NCI-H2081 treated with DMSO at 0.1 percent for 48 hours (cell line): ENCODE measurements at places on chromosomes 2 and 18.

- DNase-seq, result no peak
These were observed 250.7 kb downstream of the SATB2 start for GRCh38 chr2:199207011-199207410.

- DNase-seq, result no peak
These were observed 121.3 kb downstream of the FOXI3 start for GRCh38 chr2:88331239-88331638.

DNA sequence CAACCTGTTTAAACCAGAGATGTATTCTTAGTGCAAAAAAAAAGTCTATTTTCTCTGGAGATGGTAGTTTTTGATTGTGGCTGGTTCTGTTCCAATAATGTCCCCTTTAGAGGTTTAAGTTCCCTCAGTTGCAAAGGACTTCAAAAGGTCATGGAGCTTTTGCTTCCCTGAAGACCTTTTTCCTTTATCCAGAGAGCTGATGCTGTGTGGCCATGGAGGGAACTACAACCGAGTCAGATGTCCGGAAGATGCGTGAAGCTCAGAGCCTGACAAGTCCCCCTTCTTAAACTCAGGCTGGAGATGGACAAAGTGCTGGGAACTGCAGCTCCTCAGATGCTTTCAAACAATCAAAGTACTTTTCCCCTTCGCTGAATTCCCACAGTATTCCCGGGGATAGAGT, 176.1 kb downstream of the TMEM18 start:
- DNase-seq, result no peak

- DNase-seq, result no peak
These were observed 193.6 kb downstream of the MTCL1 start for GRCh38 chr18:8899000-8899399.

GRCh38 chr2:171541202-171541887, 19.1 kb downstream of the CYBRD1 start:
- DNase-seq, result peak; percentile 16

GRCh38 chr18:46408334-46408987, 248.6 kb downstream of the LOXHD1 start:
- no peak for DNase-seq

- no peak for DNase-seq
These were observed 19.3 kb downstream of the CHCHD5 start for GRCh38 chr2:112603731-112604130.

DNA sequence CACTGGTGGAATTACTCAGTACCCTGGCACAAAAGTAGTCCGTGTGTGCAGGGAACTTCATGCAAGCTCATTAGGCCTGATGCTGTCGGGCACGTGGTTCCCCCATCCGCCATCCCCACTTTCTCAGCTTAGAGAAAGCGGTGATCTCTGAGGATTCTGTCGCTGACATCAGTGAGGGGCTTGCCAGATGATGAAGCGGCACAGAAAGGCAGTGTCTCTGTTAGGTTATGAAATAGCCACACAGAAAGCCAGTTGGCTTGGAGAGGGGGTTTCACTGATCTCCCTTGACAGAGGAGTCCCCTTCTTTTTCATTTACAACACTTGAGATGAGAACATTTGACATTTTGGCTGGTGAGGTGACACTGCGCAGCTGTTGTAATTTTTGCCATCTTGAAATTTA, 179.7 kb downstream of the FAM210A start:
- no peak for DNase-seq

GRCh38 chr18:44502790-44503189, 177.9 kb upstream of the SETBP1 start:
- DNase-seq, result no peak

DNA sequence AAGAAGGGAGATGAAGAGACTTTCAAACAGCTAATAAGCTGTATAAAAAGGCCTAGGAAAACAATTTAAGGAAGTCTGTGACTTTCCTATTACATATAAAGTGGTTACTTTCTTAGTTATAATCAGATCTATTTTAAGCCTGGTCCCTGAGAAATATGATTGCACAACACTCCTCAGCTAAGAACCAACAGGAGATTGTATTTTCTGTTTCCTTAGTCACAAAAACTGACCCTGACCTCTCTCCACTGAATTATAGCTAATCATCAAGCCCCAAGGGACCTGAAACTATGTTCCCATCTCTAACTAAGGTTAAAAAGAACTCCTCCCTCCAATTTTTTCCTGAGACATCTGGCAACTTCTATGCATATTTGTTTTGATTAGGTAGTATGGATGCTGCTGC, 106.9 kb downstream of the ROCK1 start:
- no peak for DNase-seq

- no peak for DNase-seq
These were observed 899.9 kb downstream of the TRIB2 start for GRCh38 chr2:13616616-13617015.

GRCh38 chr2:20986024-20986939, 57.6 kb downstream of the APOB start:
- no peak for DNase-seq

GRCh38 chr2:128490881-128491691, 172.4 kb upstream of the HS6ST1 start:
- DNase-seq, result no peak

DNA sequence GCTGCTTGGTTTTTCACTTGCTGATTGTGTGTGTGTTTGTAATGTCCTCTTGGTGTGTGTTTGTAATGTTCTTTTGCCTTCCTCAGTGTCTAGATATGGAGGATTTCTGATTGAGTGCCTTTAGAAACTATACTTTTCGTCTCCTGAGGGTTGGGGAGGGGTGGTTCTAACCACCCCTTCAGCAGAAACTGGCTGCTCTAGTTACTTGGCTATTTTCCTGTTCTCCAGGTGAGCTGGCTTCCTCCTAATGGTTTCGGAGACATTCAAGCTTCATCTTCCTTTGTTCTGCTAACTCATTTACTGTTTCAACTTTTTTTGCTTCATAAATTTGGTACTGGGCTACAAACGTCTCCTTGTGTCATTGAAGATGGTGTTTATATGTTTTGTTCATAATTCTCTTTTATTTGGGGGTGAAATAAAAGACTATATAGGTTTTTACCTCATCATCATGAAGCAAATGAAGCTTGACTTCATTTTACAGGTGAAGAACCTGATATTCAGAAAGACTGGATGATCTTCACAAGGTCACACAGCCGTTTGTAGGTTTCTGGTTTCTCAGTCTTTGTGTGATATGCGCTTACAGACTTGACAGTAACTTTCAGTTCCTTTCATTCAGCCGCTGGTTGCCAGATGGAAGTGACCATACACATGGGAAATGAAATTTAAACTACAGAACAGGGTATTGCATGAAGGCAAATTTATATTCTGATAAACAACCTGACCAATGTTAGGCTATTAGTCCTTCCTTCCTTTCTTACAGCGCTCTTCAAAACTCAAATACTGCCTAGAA, 238.5 kb downstream of the GALR1 start:
- no peak for DNase-seq

DNA sequence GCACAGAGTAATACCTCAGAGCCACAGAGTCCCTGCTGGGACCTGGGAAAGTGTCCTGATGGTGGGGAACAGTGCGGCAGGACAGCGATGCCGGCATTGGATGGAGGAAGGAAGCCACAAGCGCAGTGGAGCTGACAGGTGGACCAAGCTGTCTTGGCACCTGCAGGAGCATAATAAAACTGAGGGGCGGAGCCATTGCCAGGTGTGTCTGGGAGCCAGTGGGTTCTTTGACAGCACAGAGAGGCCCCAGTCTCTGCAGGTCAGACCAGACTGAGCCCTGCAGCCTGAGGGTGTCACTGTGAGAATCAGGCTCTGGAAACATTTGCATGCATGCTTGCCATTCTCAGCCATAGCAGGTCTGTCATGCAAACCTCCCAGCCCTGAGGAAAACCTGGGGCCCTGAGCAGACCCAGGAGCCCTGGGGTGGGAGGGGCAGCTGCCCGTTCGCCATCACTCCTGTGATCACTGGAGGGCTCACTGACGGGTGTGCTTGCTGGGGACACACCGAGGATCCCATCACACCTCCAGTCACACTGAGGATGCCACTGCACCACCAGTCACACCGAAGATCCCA, 210.5 kb upstream of the HDAC4 start:
- no peak for DNase-seq

GRCh38 chr2:242034996-242035814, 165.7 kb downstream of the RTP5 start:
- no peak for DNase-seq

GRCh38 chr18:62420513-62421209, 95.6 kb downstream of the TNFRSF11A start:
- no peak for DNase-seq

DNA sequence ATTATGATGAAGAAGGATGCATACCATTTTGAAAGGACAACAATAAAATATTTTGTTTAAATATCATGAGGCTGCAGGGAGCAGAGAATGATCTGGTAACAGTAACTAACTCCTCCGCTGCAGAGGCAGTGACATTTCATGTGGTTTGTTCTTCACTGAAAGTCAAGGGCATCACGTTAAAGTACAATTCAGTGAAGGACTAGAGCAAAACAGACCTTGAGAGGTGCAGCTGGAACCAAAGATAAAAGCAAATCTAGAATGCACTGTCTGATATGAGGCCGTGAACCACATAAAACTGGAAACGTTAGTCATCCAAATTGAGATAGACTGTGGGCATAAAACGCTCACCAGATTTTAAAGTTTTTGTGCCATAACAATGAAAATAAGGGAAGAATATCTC, 522.9 kb upstream of the TNP1 start:
- DNase-seq, result no peak

DNA sequence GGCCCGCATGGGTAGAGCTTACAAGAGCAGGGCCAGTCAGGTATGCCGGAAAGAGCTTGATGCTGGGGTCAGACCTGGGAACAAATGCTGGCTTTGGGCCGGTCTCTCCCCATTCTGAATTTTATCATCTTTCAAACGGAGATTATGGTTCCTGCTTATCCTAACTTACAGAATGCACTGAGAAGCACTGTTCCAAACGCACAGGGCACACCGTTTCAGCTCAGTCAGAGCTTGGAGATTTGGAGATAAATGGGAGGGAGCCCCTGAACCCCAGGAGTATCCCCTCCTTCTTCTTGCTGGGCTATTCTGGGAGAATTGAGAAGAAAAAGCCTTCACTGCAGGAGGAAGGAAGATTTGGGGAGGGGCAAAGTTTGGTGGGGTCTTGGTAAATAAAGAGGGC, 169.4 kb downstream of the DDX1 start:
- DNase-seq, result no peak

DNA sequence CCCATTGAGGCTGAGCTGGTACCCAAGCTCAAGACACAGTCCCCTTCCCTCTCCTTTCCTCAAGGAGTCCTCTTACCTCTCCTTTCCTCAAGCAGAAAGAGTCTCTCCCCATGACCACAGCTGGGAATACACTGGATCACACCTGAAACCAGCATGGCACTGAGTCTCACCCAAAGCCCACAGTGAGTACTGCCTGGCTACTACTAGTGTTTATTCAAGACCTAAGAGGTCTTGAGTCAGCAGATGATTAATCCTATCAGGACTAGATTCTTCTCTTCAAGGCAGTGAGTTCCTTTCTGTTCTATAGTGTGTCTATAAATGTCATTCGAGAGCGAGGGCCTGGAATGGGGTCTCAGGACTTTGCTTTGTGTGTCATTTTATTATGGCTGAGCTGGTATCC, 111.4 kb downstream of the METTL4 start:
- no peak for DNase-seq

DNA sequence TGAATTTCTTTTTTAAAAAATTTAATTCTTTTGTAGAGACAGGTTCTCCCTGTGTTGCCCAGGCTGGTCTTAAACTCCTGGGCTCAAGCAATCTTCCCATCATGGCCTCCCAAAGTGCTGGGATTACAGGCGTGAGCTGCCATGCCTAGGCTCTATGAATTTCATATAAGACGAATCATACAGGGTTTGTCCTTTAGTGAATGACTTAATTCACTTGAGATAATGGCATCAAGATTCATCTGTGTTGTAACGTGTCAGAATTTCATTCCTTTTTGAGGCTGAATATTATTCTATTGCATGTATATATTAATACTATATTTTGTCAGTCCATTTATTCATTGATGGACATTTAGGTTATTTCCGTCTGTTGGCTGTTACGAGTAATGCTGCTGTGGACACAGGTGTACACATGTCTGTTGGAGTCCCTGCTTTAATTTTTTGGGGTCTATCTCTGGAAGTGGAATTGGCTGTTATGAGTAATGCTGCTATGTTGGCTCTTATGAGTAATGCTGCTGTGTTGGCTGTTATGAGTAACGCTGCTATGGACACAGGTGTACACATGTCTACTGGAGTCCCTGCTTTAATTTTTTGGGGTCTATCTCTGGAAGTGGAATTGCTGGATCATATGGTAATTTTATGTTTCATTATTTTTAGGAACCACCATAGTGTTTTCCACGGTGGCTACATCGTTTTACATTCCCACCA, 210.6 kb downstream of the CAMKMT start:
- no peak for DNase-seq

- no peak for DNase-seq
These were observed 97.9 kb upstream of the DLX2 start for GRCh38 chr2:172200495-172201085.

DNA sequence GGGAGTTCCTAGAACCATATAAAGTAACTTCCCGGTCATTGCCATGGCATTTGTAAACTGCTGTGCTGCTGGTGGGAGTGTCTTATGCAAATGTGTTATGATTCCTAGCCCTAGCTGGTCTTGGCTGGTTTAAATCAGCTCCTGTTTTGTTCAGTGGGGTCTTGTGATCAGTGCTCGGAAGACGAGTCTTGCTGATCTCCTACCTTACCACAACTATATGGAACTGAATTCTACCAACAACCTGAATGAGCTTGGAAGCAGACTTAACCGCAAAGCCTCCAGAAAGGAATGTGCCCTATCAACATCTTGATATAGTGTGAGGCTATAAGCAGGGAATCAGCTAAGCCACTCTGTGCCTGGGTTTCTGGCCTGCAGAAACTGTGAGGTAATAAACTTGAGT, 33.5 kb downstream of the POLE4 start:
- DNase-seq, result no peak

GRCh38 chr2:111957872-111958354, 59.5 kb downstream of the MERTK start:
- DNase-seq, result no peak

- no peak for DNase-seq
These were observed 104.7 kb downstream of the CD226 start for GRCh38 chr18:69843015-69843414.

GRCh38 chr2:18171191-18172139, 293.0 kb downstream of the KCNS3 start:
- DNase-seq, result no peak

- DNase-seq, result no peak
These were observed 109.0 kb upstream of the KCNJ3 start for GRCh38 chr2:154589514-154589913.

DNA sequence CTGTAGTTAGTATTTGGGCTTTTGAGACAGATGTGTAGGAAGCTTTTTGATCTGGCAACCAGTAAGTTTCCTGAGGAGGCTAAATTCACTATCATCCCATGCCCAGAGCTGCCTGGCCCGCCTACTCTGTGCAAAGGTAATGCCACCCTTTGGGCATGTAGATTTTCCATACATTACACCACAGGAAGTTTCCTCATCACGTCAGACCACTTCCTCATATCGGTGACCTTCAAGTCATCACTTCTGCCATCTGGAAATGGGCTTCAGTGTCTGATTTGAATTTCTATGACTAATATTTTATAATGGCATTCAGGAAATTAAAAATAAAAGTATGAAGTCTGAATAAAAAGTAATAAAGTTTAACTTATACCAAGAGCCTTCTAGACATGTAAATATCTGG, 825.4 kb downstream of the DCDC2C start:
- no peak for DNase-seq

- no peak for DNase-seq
These were observed 467.7 kb upstream of the ID2 start for GRCh38 chr2:8214036-8214615.

- no peak for DNase-seq
These were observed 76.7 kb upstream of the SALL3 start for GRCh38 chr18:78902795-78903435.
